NAMALWA (cell line): ENCODE measurements at places on chromosomes 7 and 10.

GRCh38 chr10:17025444-17026295 lies 103.9 kb downstream of the CUBN start:
- no peak for DNase-seq

GRCh38 chr10:43682956-43683355 lies 34.3 kb upstream of the ZNF32 start:
- DNase-seq: no peak

GRCh38 chr10:127907411-127908105 lies 655 bp downstream of the PTPRE start:
- DNase-seq: no peak

GRCh38 chr10:5508786-5509185 lies 9.4 kb upstream of the CALML5 start:
- no peak for DNase-seq
